ENCODE measurements at places on chromosomes 5 and 9.

GRCh38 chr5:100800562-100800961, 102.5 kb downstream of the ST8SIA4 start:
- DNase-seq: no peak

DNA sequence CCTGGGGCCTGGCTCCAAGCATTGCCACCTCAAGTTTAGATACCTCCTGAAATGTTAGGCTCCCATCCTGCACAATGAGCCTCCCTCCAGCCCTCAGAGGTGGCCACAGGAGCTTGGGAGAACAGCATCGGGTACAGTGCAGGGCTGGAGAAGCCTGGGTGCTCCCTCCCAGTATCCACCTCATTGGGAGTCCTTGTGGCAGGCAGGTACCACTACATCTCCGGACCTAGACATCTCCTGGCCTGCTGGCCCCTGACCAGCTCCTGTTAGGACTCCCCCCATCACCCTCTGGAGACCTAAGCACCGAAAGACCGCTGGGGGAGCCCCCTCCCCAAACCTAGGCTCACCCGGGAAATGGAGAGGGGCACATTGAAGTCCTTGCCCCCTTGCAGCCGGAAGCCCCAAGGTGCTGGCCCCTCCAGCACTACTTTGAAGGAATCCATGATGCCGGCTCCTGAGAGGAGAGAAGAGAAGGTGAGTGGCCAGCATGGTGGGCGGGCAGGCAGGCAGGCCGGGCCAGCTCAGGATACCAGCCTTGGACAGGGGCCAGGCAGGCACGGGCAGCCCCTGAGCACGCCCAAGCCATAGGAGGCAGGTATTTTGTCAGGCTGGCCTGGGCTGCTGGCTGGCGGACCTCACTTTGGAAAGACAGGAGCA, 1.2 kb downstream of the PDLIM7 start:
- DNase-seq: no peak

DNA sequence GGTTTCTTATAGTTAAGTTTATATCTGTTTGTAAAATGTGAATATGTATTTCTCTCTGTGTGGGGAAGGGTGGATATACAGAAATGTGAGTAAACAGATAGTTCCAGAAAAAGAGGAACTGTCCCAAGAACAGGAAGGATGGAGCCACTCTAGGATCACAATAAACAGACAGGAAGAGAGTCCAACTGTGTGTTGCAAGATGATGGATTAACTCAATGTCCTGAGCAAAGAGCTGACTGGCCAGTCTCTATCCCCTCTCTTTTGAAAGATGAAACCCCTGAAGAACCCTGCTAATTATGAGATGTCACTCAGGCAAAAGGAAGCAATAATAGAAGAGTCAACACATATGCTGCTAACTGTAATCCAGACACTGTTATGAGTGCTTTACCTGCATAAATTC, 202.7 kb downstream of the SEMA6A start:
- no peak for DNase-seq

GRCh38 chr9:93509084-93509483, 55.7 kb upstream of the FAM120AOS start:
- DNase-seq: no peak

GRCh38 chr5:113806904-113807303, 293.4 kb downstream of the YTHDC2 start:
- no peak for DNase-seq

DNA sequence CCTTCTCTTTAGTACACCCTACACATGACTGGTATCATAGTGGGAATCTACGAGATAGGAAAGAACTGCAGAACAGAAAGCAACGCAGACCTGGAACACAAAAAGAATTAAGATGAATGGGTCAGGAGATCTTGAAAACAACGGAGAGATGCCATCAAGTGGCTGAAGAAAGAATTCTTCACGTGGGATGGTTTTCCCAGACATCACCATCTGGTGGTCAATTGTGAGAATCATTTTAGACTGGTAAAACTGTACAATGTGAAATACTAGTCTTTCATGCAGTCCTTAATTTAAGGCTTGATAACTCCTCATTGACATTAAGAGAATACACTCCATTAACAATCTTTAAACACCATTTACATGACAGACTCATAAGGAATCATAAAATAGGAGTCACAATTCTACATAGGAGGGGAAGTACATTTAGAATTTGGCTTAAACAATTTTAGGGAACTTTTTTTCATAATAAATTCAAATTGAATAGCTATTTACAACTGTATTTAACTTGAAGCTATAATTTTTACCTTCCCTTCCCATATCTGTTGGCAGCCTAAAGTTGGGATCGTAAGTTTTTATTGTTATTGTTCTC, 128.4 kb upstream of the TRPM3 start:
- DNase-seq: no peak

- no peak for DNase-seq
Measured at GRCh38 chr5:107294211-107294550, 376.6 kb downstream of the EFNA5 start.

DNA sequence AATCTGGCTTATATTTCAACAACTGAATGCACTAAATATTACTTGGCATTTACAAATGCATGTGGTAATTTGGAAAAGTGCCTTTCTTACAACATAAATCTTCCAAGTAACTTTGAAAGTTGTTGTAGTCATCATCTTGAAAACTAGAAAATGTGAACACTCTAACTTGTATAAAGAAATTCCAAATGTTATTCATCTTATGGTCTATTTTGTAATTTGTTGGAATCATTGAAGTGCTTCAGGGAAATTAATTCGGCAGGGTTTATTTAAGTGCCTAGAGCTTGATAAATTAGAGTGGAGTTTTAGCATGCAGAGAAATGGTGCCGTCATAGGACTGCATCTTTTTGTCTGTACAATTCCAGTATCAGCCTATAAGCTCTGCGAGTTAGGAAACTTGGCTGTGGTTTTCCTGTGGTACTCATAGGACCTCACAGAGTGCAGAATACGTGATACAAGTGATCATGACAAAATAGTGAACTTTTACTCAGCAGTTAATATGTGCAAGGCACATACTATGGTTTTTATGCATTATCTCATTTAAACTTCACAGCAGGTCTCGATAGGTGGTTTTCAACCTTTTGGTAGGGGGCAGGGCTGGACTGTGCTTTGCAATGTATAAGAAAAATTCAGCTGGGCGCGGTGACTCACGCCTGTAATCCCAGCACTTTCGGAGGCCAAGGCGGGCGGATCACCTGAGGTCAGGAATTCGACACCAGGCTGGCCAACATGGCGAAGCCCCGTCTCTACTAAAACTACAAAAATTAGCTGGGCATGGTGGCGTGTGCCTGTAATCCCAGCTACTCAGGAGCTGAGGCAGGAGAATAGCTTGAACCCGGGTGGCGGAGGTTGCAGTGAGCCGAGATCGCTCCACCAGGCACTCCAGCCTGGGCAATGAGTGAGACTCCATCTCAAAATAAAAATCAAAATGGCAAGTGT, 79.6 kb downstream of the RAI14 start:
- no peak for DNase-seq

- DNase-seq: no peak
Measured at GRCh38 chr5:83270311-83270710, 193.0 kb downstream of the XRCC4 start.

GRCh38 chr5:22226423-22226822, 626.7 kb downstream of the CDH12 start:
- DNase-seq: no peak

All from effector CD4-positive, alpha-beta T cell (primary cell).